ENCODE measurements at places on chromosomes 4 and X. TPM values are rescaled to one million over a fixed set of nuclear protein-coding genes. Genes with fewer than 3 reads are reported as not detected.
A peak's percentile ranks its signal among the peaks of the same experiment; 100 is the strongest.

SLC25A4 gene
- total RNA-seq = 15.2 TPM

TMEM47 gene
- 99.6 TPM for total RNA-seq

AFP gene
- total RNA-seq = 0.24 TPM

SPACA5 gene
- total RNA-seq = not detected

IGFBP7 gene
- total RNA-seq = 20.6 TPM

IL3RA gene
- total RNA-seq = not detected

- DNase-seq = peak; percentile 69
Observed at GRCh38 chrX:152821145-152821765, 9.3 kb downstream of the CETN2 start.

DNA sequence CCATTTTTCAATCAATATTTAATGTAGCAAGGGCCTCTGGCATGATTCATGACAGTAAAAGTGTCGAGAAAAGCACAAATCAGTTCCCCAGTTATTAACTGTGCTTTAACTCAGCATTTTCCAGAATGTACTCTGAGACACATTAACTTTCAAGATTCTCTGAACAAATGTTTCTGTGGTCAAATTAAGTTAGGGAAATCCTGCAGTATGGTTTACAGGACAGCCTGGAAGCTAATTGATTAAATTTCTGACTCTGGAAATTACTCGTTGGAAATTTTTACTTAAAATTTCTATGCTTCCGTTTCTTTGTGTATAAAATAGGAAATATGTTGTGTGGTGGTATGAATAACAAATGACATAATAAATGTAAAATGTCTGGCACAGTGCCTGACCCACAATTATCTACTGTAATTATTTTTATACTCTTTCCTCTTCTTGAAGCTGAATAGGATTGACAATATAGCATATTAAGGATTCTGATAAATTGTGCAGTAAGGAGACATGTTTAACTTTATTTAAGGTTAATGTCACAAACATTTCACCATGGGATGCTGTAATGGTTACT is 33.7 kb downstream of the STK32B start:
- no peak for DNase-seq

GRCh38 chr4:78185117-78185516 is 128.0 kb downstream of the FRAS1 start:
- no peak for DNase-seq

DNA sequence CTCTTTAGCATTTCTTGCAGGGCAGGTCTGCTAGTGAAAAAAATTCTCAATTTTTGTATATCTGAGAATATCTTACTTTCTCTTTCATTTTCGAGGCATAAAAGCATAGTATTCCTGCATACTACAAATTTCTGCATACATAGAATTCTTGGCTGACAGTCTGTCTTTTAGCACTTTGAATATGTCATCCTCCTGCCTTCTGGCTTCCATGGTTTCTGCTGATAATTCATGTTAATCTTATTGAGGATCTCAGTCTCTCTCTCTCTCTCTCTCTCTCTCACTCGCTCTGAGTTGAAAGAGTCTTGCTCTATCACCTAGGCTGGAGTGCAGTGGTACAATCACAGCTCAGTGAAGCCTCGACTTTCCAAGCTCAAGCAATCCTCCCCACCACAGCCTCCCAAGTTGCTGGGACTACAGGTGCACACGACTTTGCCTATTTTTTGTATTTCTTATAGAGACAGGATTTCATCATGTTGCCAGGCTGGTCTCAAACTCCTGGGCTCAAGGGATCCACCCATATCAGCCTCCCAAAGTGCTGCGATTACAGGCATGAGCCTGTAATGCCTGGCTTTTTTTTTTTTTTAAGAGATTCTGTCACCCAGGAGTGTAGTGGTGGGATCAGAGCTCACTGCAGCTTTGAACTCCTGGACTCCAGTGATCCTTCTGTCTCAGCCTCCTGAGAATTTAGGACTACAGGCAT is 161.3 kb downstream of the FNIP2 start:
- no peak for DNase-seq

GRCh38 chr4:120921456-120922380 is 808 bp downstream of the PRDM5 start:
- DNase-seq = peak; percentile 43

- DNase-seq = no peak
Observed at GRCh38 chrX:47637546-47638195, 7.9 kb upstream of the CFP start.

DNA sequence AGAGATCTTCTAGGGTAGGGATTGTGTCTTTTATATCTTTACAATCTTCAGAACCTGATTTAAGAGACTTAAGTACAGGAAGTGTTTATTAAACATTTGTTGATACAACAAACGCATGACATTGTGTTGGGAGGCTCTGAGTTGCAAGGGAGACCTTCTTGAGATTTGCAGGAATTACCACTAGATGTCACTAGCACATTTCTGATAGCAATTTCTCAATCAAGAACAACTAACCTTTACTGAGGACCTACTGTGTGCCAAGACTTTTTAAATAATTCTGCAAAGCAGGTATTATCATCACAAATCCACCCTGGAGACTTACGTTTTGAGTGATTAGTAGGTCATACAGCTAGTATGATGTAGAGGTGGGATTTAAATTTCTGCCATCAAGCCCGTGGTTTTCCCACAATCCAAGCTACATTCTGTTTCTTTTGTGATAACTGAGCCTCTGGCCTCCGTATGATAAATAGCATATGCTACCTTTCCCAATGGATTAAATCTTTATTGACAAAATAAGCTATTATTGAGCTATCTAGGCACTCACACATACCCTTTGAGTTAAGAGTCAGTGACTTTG is 986.0 kb downstream of the CCSER1 start:
- DNase-seq = no peak

DNA sequence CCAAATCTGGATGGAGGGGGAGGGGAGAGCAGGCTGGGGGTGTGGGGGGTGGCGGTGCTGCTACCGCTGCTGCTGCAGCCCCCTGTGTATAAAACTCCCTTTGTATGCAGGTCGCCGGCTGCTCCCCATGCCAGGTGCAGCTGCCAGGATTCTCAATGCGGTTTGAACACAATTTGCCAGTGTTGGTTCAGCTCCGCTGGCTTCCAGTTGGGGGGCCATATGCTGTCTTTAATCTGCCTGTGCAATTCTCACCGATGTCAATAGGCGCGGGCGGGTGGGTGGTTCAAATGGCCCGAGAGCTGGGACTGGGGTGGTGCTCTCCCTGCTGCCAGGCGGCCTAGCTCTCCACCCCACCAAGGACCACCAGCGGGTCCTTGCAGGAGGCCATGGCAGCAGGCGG is 257.6 kb downstream of the BCOR start:
- DNase-seq = no peak

GRCh38 chrX:23659339-23659738 is 8.0 kb upstream of the PRDX4 start:
- no peak for DNase-seq

DNA sequence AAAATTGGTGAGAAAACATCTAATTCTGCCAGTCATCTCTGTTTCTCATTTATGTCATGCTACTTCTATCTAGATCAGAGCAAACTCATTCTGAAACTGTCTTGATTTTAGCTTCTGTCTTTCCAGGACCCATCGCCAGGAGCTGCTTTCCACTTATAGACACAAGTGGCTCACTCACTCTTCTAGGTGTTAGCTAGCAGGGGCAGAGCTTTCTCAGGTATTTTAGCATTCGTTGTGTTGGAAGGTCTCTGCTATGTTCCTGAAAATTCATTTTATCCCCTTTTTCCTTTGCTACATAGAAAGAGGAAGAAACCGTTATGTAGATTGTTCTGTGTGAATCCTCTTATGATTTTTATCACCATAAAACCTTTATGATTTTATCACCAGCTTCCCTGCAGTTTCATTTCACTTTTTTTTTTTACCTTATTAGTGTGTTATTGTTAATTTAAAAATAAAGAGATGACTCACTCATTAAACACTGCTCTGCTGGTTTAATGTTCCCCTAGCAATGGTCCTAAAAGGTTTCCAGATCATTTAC is 246.6 kb upstream of the AADAT start:
- no peak for DNase-seq

- no peak for DNase-seq
Observed at GRCh38 chrX:47321386-47321785, 49.0 kb upstream of the ZNF157 start.

DNA sequence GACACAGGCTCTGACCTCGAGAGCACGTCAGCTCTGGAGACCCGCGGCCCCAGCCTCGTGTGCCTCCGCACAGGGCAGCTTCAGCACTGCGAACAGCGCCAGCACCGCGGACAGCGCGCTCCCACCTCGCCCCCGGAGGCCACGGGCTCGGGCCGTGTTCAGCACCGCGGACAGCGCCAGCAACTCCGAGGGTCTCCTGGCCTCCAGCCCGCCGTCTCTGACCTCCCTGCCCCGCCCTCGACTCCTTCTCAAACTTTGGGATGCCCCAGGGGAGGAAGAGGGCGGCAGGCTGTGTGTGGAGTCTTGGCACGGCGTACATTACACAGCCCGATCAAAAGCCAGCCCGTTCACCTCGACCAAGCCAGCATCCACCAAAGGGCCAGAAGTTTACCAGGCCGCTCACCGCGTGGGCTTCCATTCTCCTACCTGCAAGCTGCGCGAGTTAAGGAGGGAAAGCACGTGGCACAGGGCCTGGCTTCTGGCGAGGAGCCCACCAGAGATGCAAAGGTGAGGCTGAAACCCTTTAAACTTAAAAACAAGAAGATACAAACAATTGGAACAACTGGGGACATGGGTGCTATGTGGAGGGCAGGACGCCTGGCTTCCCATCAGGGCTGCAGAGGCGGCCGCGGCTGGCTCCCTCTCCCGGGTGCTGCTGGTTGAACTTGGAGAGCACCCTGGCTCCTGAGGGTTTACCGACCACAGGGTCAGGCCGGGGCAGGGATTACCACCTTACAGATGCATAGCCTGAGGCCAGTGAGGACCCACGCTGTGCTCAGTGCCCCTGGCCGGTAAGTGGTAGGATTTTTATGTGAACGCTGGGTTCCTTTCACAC is 4.5 kb upstream of the NKX1-1 start:
- DNase-seq = peak; percentile 22

GRCh38 chr4:119570401-119570800 is 58.2 kb downstream of the PDE5A start:
- no peak for DNase-seq

GRCh38 chr4:74033739-74034138 is 4.8 kb downstream of the CXCL3 start:
- DNase-seq = no peak

- DNase-seq = no peak
Observed at GRCh38 chrX:17587366-17587765, 149.9 kb upstream of the SCML1 start.

DNA sequence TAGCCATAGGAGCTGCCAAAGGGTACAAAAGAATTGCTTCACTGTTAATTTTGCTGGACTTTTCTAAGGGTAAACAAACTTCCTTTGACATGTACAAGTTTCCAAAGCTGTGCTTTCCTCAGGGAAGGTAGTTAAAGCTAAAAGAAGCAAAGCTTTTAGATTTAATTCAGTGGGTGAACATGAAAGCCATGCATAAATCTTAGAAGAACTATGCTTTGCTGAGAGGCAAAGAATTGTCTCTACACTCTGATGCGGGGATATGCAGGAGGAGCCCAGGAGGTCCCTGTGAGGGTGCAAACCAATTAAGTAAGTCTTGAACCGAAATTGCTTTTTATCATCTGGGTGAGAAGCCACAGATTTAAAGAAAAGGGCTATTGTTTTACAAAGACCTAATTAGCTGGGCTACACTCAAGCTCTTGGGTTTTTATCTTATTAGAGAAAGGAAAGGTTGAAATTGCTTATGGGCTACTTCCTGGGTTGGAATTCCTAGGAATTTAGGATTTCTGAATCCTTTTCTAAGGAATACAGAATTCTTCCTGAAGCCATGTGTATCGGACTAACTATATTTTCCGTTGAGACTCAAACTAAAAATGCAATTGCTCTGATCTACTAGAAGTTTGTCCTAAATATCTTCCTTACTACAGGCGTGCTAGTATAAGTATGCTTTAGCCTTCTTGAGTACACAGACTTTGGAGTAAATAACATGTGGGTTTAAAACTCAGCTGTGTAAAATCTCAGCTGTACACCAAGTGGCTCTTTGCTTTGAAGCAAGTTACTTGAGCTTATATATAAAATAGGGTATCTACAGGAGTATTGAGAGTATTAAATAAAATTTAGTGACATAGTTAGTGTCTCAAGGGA is 188.4 kb upstream of the ANK2 start:
- DNase-seq = no peak

GRCh38 chrX:127708155-127708554 is 344.0 kb downstream of the ACTRT1 start:
- no peak for DNase-seq
